Frontal cortex (tissue), 4 donors: ENCODE measurements at places on chromosomes 5 and 9.

- no peak for DNase-seq
Observed at GRCh38 chr9:73270967-73271721, 119.5 kb downstream of the ANXA1 start.

GRCh38 chr9:76557674-76558225 is 98.8 kb downstream of the GCNT1 start:
- no peak for DNase-seq

GRCh38 chr9:4366591-4367330 is 66.9 kb upstream of the GLIS3 start:
- peak; percentile 36 for DNase-seq

GRCh38 chr9:14056316-14056861 is 257.6 kb downstream of the NFIB start:
- no peak for DNase-seq

DNA sequence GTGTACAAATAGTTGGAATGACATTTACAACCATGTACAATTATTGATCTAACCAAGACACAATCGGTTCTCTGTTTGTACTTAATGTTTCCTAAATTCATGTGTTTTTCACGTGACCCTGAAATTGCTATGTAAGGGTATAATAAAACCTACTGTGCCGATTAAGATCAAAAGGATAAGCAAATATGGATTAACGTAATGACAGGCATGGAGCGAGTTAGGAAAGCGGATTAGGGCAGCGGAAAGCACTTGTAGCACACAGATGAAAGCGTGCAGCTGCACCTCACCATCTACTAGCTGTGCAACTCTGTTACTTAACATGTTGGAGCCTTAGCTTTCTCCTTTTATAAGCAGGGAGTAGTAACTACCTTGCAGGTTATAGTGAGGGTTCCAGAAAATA is 38.3 kb upstream of the ZFYVE16 start:
- DNase-seq, result no peak

GRCh38 chr9:127876026-127876763 is 1.3 kb downstream of the AK1 start:
- DNase-seq, result no peak

DNA sequence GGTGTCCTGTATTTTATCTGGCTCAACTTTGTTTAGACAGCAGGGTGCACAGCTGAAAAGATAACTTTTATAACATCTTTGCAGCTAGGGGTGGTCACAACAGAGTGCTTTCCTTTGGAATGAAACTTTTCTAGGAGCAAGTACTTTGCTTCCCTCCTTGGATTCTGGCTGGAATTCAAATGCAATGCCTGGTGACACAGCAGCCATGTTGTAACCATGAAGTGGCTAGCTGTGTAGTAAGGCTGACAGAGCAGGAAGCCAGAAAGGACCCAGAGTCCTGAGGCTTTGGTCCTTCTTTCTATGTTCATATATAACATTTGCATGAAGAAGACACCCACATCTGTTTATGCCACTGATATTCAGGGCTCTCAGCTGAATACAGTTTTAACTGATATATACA is 48.1 kb downstream of the TENT4A start:
- no peak for DNase-seq

DNA sequence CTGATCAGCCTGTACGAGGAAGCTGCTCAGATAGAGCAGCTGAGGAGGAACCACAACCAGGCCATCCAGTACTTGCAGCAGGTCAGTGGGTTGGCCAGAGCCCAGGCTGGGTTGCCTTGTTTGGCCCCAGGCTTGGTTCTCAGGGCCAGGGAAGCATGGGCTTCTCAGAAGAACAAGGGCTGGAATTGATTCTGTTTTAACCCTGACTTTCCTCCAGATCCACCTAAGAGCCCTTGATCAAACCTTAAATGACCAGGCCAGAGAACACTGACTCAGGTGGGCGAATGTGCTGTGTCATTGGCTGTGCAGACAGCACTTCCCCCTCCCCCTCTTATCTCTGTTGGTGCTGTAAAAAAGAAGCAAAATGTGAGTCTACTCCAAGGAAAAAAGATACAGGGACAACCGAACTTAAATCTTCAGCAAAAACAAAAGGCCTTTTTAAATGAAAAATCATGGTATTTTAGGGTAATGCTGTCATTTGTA is 28.1 kb downstream of the TTC23L start:
- no peak for DNase-seq

DNA sequence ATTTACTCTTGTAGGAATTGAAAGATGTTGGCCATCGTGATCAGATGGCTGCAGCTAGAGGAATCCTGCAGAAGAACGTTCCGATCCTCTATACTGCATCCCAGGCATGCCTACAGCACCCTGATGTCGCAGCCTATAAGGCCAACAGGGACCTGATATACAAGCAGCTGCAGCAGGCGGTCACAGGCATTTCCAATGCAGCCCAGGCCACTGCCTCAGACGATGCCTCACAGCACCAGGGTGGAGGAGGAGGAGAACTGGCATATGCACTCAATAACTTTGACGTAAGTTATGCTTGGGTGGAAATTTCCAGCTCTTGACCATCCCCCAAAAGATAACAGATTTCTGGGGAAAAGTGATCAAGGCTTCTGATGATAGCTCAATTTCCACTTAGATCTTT is 50.6 kb downstream of the LRRTM2 start:
- DNase-seq, result no peak

DNA sequence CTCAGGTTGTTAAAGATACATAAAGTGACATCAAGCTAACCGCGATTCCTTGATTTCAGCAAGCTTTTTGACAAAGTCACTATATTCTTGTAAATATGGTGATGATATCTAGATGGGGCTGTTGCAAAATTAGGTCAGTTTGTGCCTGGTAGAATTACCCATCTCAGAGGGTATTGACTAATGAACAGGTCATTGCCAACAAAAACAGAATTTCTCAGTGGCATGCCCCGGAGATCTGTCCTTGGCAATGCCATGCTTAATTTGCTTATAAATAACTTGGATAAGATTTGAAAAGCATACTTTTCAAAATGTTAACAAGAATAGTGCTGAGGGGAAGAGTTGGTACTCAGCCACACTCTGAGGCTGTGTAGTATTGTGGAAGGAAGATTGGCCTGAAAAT is 783.3 kb upstream of the SEMA6A start:
- no peak for DNase-seq

GRCh38 chr9:14395317-14396082 is 81.6 kb upstream of the NFIB start:
- DNase-seq, result peak; percentile 18

DNA sequence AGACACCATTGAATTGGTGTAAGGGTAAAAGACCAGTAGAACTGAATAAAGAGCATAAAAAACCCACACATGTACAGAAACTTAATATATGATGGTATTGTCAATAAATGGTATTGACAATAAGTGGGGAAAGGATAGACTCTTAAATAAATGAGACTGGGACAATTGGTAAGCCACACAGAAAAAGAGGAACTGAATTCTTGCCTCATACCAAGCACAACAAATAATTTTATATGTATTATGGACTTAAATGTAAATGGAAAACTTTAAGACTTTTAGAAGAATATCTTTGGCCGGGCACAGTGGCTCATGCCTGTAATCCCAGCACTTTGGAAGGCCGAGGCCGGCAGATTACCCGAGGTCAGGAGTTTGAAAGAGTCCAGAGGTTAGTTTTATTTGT is 37.9 kb upstream of the PPP2CA start:
- no peak for DNase-seq

DNA sequence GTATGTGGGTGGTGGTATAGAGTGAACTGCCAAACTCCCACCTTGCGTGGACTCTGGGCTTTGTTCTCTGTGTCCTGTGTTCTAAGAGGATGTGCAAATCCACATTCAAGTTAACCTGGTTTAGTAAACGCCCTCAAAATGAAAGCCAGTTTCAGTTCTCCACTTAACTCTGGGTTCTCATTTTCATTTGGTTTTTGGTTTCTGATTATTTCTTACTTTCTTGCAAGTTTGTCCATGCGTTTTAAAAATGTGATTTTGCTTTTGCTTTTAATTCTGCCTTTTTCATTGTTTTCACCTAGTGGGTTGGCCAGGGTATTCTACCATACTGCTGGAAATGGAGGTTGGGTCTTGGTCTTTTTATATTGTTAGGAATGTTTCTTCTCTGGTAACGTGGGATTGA is 38.2 kb downstream of the GALNT10 start:
- no peak for DNase-seq

DNA sequence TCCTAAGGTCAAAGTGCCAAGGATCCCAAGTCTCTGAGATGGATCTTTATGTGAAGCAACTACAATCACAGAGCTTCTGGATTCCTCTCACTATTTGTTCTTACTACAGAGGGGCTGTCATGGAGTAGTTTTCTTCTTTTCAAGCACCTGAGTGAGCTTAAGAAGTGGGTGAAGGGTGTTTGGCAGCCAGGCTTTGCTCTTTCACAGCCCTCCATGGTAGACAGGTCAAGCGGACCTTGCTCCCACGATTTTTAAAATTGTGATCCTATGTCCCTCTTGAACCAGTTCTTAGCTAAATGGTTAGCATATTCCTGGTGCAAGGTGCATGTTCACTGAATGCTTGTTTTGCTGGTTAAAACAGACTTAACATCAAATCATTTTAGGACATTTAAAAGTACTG is 332.2 kb downstream of the GADD45G start:
- no peak for DNase-seq

DNA sequence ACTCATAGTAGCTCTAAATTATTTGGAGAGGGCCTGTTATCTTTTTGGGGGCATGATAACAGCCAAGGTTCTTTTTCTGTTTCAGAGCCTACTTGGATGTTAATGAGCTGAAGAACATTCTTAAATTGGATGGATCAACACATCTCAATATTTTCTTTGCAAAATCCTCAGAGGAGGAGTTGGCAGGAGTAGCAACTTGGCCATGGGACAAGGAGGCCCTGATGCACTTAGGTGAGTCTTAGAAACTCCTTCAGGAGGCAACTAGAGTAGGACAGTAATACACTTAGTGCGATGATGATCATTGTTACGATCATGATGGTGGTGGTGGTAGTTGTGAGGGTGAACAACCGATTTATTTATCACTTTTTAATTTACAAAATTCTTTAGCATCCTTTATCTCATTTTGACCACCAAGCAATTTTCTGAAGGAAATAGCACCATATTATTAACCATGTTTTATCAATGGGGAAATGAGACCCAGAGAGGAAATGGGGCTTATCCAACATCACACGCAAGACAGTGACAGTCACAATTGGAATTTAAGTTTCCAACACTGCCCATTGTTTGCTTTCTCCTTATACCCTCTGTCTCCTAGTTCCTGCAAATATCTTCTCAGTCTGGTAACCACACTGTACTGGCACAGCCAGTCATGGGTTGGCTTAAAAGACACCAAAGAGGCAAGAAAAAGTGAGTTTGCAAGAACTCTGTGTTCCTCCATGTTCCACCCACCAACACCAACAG is 54.0 kb downstream of the PAPPA start:
- DNase-seq, result no peak

- no peak for DNase-seq
Observed at GRCh38 chr5:131854134-131854533, 57.3 kb upstream of the FNIP1 start.

GRCh38 chr9:5499889-5500398 is 10.4 kb upstream of the PDCD1LG2 start:
- no peak for DNase-seq

- no peak for DNase-seq
Observed at GRCh38 chr5:168005936-168006335, 285.5 kb upstream of the WWC1 start.

GRCh38 chr5:125775896-125776295 is 647.3 kb upstream of the GRAMD2B start:
- no peak for DNase-seq

DNA sequence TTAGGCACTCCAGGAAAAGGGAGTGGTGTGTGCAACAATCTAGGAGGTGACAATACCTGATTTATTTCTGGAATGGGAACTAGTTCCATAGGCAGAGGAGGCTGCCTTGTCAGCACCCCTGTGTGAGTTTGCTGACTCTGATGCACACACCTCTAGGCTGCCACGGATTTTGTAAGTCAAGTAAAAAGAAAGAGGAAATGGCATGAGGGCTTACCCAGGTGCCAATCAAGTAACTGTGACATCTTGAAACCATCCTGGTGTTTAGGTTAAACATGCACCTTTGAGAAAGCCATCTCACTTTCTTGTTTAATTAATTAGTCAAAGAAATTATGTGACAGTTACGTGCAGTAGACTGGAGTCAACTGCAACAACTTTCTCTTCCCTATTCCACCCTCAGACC is 32.3 kb upstream of the FAM81B start:
- no peak for DNase-seq
